Activated CD4-positive, alpha-beta memory T cell treated with anti-CD3 and anti-CD28 coated beads for 36 hours (primary cell): ENCODE measurements at places on chromosomes 13 and 19. TPM values are rescaled to one million over a fixed set of nuclear protein-coding genes. Genes with fewer than 3 reads are reported as not detected.
A peak's percentile ranks its signal among the peaks of the same experiment; 100 is the strongest.

- H3K36me3 ChIP-seq, result peaks cover 38% of the 10 kb centered on the region
- H3K27ac ChIP-seq, result peak overlapping the region; percentile 96
- H3K4me1 ChIP-seq, result peaks cover 61% of the 10 kb centered on the region
Measured at GRCh38 chr19:41548954-41549688, 26.8 kb upstream of the CEACAM21 start.

- H3K27ac ChIP-seq, result no peak overlapping the region
- H3K4me3 ChIP-seq, result no peak overlapping the region
- DNase-seq, result no peak
- no peaks in the 10 kb centered on the region for H3K27me3 ChIP-seq
Measured at GRCh38 chr19:23203841-23204344, 46.3 kb downstream of the ZNF724 start.

CDX2 gene
- not detected for total RNA-seq

- no peaks in the 10 kb centered on the region for H3K27me3 ChIP-seq
- no peak for DNase-seq
- no peak overlapping the region for H3K27ac ChIP-seq
- H3K36me3 ChIP-seq, result no peaks in the 10 kb centered on the region
- H3K4me1 ChIP-seq, result no peaks in the 10 kb centered on the region
- H3K4me3 ChIP-seq, result no peak overlapping the region
Measured at GRCh38 chr13:81568824-81569223, 1227.9 kb upstream of the SPRY2 start.

DNA sequence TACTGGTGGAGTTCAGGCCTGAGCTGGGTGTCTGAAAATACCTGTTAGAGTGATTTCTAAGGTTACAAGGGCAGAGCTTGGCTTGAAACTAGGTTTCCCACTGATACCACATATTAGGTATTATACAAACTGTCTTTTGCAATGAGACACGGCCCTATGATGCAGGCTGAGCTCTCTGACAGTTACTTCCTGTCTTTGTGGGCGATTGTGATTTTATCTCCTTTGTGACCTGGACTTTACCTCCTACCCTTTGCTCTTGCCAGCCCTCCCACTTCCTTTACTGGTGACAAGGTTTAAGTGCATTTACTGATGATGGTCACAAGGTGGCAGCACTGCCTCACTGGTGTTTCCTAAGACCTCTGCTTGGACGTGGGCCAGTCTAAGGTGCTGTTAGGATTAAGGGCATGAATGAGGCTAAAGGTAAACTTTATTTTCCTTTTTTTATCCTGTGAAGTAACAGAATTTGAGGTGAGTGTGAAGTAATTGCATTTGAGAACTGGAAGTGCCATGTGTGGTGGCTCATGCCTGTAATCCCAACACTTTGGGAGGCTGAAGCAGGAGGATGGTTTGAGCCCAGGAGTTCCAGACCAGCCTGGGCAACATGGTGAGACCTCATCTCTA lies 7.7 kb upstream of the CXCL17 start:
- no peak overlapping the region for H3K4me3 ChIP-seq
- DNase-seq, result peak; percentile 86
- H3K27me3 ChIP-seq, result peaks cover 2% of the 10 kb centered on the region
- no peak overlapping the region for H3K27ac ChIP-seq
- no peaks in the 10 kb centered on the region for H3K36me3 ChIP-seq

- no peaks in the 10 kb centered on the region for H3K27me3 ChIP-seq
- H3K4me1 ChIP-seq, result peaks cover 12% of the 10 kb centered on the region
- DNase-seq, result no peak
- H3K27ac ChIP-seq, result no peak overlapping the region
- peaks cover 3% of the 10 kb centered on the region for H3K36me3 ChIP-seq
Measured at GRCh38 chr13:39887387-39887786, 231.9 kb downstream of the COG6 start.

MAST3 gene
- 23.8 TPM for total RNA-seq

CCDC169 gene
- total RNA-seq, result 0.69 TPM

KIR2DL3 gene
- not detected for total RNA-seq

GRCh38 chr13:59631271-59631670 lies 532.5 kb downstream of the DIAPH3 start:
- no peak overlapping the region for H3K4me3 ChIP-seq
- H3K36me3 ChIP-seq, result no peaks in the 10 kb centered on the region
- no peaks in the 10 kb centered on the region for H3K4me1 ChIP-seq
- no peak overlapping the region for H3K27ac ChIP-seq
- H3K27me3 ChIP-seq, result no peaks in the 10 kb centered on the region

DNA sequence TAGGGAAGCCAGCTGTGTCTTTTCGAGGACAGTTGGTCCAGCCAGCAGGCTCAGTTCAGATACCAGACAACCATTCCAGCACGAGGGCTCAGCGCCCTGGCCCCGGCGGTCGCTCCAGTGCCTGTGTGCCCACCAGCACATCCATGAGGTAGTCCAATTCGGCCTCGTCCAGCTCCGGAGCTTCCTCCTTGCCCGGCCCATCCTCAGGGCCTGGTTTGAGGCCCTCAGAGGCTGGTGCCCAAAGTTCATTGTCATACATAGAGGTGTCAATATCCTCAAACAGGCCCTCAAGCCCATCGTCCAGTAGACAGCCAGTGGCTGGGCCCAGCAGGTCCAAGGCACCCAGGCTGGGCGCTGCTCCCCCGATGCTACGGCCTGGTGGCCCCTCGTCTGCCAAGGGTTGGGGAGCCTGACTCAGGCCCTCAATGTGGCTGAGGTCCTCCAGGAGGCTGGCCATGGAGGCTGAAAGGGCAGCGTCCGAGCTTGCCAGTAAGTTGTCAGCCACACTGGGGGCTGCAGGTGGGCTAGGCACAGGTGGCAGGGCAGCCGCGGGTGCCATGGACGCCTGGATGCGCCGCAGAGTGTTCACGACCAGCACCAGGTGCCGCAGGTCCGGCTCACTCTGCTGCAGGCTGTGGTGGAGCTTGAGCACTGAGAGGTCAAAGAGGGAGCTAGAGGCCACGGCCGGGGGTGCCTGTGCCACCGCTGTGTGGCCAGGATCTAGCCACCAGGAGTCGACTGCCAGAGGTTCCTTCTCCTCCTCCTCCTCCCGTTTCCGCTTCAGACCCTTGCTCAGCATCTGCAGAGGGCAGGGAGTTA lies 2.8 kb downstream of the SERTAD1 start:
- H3K27me3 ChIP-seq, result no peaks in the 10 kb centered on the region
- H3K4me1 ChIP-seq, result peaks cover 19% of the 10 kb centered on the region
- peaks cover 11% of the 10 kb centered on the region for H3K36me3 ChIP-seq

GRCh38 chr19:48720251-48720612 lies 707 bp upstream of the MAMSTR start:
- H3K27ac ChIP-seq, result peak overlapping the region; percentile 97
- peaks cover 4% of the 10 kb centered on the region for H3K36me3 ChIP-seq
- no peaks in the 10 kb centered on the region for H3K27me3 ChIP-seq
- no peak for DNase-seq

GRCh38 chr19:29630655-29631054 lies 24.6 kb downstream of the POP4 start:
- no peak for DNase-seq
- no peak overlapping the region for H3K27ac ChIP-seq
- H3K27me3 ChIP-seq, result no peaks in the 10 kb centered on the region
- no peaks in the 10 kb centered on the region for H3K36me3 ChIP-seq

ZNF85 gene
- total RNA-seq, result 15.4 TPM

- no peak overlapping the region for H3K4me3 ChIP-seq
- H3K4me1 ChIP-seq, result no peaks in the 10 kb centered on the region
- no peak overlapping the region for H3K27ac ChIP-seq
- H3K36me3 ChIP-seq, result no peaks in the 10 kb centered on the region
- DNase-seq, result no peak
Measured at GRCh38 chr13:26230703-26231102, 8.6 kb upstream of the RNF6 start.

CPB2 gene
- total RNA-seq, result not detected

GRCh38 chr13:30305456-30305970 lies 1.8 kb downstream of the KATNAL1 start:
- no peaks in the 10 kb centered on the region for H3K36me3 ChIP-seq
- peaks cover 49% of the 10 kb centered on the region for H3K4me1 ChIP-seq
- H3K27ac ChIP-seq, result no peak overlapping the region
- no peak for DNase-seq
- H3K4me3 ChIP-seq, result peak overlapping the region; percentile 35

- DNase-seq, result no peak
- H3K27ac ChIP-seq, result no peak overlapping the region
- no peaks in the 10 kb centered on the region for H3K4me1 ChIP-seq
- no peaks in the 10 kb centered on the region for H3K27me3 ChIP-seq
- H3K4me3 ChIP-seq, result no peak overlapping the region
- H3K36me3 ChIP-seq, result no peaks in the 10 kb centered on the region
Measured at GRCh38 chr13:70723732-70724131, 615.5 kb upstream of the KLHL1 start.

GRCh38 chr19:647566-648284 lies 8.0 kb downstream of the FGF22 start:
- no peaks in the 10 kb centered on the region for H3K4me1 ChIP-seq
- DNase-seq, result no peak
- H3K36me3 ChIP-seq, result peaks cover 15% of the 10 kb centered on the region
- H3K27me3 ChIP-seq, result no peaks in the 10 kb centered on the region
- no peak overlapping the region for H3K4me3 ChIP-seq

KIR3DL1 gene
- total RNA-seq, result not detected

- no peaks in the 10 kb centered on the region for H3K27me3 ChIP-seq
- DNase-seq, result no peak
- H3K36me3 ChIP-seq, result peaks cover 29% of the 10 kb centered on the region
- peak overlapping the region; percentile 13 for H3K27ac ChIP-seq
Measured at GRCh38 chr13:26220575-26220974, 1.5 kb downstream of the RNF6 start.

DNA sequence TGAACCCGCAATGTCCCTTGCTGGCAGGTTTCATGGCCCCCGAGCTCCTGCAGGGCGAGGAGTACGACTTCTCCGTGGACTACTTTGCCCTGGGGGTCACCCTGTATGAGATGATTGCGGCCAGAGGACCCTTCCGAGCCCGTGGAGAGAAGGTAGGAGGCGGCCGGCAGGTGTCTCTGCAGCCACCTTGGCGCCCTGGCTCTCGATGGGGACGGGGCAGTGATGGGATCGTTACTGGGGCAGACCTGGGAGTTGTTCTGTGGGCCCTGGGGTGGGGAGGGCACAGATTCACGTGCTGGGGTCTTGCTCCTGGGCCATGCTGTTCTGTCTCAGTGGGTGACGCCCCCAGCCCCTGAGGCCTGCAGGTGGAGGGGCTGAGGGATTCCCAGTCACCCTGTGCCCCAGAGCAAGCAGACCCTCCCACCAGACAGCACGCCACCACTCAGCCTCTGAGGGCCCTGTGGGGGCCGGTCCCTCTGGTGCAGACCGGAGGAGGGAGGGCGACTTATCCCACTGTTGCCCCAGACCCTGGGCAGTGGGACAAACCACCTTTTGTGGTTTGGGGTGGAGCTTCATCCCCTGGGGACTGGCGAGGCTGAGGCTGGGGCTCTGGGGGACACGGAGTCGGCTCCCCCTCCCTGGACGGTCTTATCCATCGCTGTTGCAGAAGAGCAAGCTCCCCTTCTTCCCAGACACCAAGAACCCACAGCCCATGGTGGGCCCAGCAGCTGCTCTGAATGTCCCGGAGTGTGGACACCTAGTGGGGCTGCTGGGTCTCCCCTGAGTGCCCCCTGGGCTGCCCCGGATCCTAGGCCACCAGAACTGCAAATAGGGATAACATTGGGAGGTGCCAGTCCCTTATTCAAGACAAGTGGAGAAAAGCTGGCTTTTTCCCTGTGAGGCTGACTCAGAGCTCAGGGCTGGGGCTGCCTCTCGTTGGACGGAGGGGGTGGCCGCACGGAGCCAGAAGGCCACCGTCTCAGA lies 27.5 kb upstream of the TMEM255B start:
- H3K4me3 ChIP-seq, result no peak overlapping the region
- peaks cover 3% of the 10 kb centered on the region for H3K4me1 ChIP-seq
- H3K27ac ChIP-seq, result no peak overlapping the region

DNA sequence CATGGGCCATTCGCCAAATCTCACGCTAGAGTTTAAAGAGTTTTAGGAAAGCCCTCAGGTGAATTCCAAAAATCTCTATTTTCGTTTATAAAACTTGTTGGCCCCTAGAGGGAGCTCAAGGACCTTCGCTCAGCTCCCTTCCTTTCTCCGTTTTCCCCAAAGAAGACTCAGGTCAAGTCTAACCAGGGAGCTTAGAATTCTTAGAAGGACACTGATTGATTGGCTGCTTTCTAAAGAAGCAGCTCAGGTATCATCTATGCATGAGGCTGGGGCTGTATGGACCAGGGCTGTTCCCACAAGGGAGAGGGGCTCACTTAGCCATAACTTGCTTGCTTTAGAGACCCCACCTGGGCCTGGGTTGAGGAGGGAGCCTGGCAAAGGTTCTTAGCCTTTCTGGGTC lies 20.5 kb downstream of the DZIP1 start:
- H3K36me3 ChIP-seq, result no peaks in the 10 kb centered on the region
- DNase-seq, result peak; percentile 12
- H3K27ac ChIP-seq, result no peak overlapping the region
- H3K4me1 ChIP-seq, result no peaks in the 10 kb centered on the region
- H3K27me3 ChIP-seq, result peaks cover 6% of the 10 kb centered on the region

- H3K27ac ChIP-seq, result no peak overlapping the region
- H3K4me3 ChIP-seq, result no peak overlapping the region
- no peak for DNase-seq
- H3K36me3 ChIP-seq, result no peaks in the 10 kb centered on the region
Measured at GRCh38 chr13:37109051-37109678, 3.7 kb upstream of the CSNK1A1L start.

CRLF1 gene
- not detected for total RNA-seq

GRCh38 chr19:1269478-1270212 lies 513 bp downstream of the CIRBP start:
- H3K27me3 ChIP-seq, result no peaks in the 10 kb centered on the region
- H3K4me3 ChIP-seq, result peak overlapping the region; percentile 90
- DNase-seq, result peak; percentile 91
- peaks cover 44% of the 10 kb centered on the region for H3K36me3 ChIP-seq
- H3K4me1 ChIP-seq, result peaks cover 67% of the 10 kb centered on the region

GDF15 gene
- not detected for total RNA-seq

DNA sequence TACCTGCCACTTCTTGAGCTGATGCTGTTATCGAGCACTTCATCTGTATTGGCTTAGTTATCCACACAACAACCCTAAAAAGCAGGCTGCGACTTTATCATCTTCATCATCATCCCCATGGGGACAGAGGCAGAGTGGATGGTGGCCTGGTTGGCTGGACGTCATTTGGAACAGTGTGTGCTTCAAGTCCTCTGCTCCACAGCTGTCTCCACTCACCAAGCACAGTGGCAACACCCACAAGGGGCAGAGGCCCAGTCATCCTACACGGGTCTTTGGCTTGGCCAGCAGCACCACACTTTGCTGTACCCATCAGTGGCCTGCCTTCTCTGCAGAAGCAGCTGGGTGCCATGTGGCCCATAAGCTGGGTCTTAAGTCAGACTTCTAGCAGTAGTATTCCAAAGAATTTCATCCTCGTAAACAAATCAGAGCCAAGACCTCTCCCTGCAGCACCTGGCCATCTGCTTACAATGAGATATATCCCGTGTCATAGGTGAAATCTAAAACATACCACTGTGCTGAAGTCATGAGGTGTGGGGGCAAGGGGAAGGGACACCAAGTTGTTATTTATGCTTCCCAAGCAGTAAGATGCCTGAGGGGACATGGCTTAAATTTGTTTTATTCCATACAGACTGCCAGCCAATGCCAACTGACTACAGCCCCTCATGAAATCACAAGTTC lies 47.9 kb upstream of the EPHX3 start:
- H3K4me1 ChIP-seq, result peaks cover 85% of the 10 kb centered on the region
- no peak for DNase-seq
- no peaks in the 10 kb centered on the region for H3K36me3 ChIP-seq
- H3K27me3 ChIP-seq, result no peaks in the 10 kb centered on the region
- no peak overlapping the region for H3K4me3 ChIP-seq
- H3K27ac ChIP-seq, result peak overlapping the region; percentile 29
